KG1 (cell line): ENCODE measurements at places on chromosomes 2 and 18.

GRCh38 chr18:71287268-71287667 lies 998.4 kb downstream of the SOCS6 start:
- DNase-seq = no peak

- DNase-seq = no peak
Measured at GRCh38 chr2:46703588-46703987, 212.0 kb downstream of the MCFD2 start.

DNA sequence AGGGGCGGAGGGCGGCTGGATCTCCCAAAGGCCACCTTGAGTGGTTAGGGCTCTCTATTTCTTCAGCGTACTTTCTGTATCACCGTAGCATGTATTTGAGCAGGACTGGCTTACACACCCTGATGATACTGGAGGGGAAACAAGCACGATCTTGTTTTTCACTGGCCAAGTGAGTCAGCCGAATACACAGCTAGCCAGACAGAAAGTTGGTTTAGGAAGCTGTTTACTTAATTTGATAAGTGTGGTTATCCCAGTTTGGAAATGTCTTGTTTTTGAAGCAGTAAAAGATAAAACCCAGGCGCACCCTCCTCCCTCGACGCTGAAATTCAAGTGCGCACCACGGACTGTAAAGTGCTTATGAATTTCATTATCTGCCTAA lies 582 bp downstream of the RIOK3 start:
- DNase-seq = no peak

- DNase-seq = no peak
Measured at GRCh38 chr2:168708080-168708479, 94.4 kb upstream of the NOSTRIN start.

DNA sequence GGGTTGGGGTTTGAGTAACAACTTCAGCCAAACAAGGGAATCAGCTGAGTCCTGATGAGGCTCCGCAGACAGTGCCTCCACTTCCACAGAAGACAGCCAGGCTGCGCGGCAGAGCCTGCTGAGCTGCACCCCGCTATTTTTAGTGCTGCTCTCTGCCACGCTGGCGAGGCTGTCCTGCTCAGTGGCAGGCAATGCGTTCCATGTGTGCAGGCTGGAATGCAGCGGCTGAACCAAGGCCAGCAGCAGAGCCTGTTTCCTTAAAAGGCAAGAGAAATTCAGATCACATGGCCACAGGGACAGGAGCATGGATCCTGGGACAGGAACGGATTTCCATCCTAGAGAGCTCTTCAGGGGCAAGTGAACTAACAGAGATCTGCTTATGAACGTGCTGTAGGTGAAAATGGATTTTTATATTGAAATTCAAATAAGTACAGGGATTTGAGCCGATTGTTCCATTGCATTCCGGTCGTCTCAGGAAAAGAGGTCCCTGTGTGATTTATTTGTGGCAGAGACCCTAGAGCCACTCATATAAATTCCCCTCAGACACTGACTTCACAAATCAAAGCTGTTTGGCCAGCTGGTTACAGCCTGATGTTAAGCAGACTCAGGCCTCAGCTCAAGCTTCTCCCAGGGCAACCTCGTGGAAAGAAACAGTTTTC lies 98.7 kb downstream of the COL6A3 start:
- DNase-seq = no peak

DNA sequence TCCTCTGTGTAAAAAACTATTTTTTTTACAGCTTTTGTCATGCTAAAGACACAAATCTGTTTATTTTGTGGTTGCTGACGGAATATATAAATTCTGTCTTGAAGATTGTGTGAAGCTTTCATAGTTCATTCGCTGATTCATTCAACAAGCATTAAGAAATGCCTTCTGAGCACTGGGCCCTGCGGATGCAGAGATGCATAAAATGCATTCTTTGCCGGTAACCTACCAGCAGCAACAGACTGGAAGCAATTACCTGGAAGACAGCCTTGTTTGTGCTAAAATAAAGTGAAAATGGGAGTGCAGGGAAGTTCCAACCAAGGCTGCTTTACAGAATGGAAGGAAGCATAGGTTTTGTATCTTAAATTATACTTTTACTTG lies 119.7 kb downstream of the PMAIP1 start:
- no peak for DNase-seq

DNA sequence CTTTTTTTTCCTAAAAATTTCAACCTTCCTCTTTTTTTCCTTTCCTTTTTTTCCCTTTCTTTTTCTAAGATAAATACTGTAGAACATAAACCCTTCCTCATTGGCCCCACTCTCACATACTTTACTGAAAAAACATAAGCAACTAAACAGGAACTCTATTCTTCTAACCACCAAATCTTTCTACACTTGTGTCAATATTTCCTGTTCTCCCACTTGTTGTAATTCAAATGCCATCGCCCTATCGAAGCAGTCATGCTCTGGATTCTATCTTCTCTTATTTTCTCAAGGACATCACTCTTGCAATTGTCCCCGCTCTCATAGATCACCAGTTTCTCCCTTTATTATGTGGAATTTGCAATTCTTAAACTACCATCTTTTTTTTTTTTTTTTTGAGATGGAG lies 20.2 kb upstream of the SSB start:
- DNase-seq = no peak

DNA sequence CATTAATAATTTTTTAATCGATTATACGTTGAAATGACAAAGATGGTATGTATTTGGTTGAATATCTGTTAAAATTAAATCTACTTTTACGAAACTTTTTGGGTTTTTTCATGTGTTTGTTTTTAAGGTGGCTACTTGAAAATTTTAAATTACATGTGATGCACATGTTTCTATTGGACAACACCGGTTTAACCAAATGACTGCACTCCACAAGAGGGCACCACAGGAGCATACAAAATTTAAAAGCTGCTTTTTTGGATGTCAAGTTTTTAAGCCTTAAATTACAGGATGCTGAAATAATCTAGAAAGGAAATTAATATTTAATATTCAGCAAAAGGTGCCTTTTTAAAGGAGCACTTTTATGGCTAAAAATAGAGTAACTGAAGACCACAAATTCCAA lies 98.7 kb downstream of the ACVR1 start:
- peak; percentile 38 for DNase-seq

- DNase-seq = no peak
Measured at GRCh38 chr2:41920812-41921211, 127.0 kb upstream of the PKDCC start.

DNA sequence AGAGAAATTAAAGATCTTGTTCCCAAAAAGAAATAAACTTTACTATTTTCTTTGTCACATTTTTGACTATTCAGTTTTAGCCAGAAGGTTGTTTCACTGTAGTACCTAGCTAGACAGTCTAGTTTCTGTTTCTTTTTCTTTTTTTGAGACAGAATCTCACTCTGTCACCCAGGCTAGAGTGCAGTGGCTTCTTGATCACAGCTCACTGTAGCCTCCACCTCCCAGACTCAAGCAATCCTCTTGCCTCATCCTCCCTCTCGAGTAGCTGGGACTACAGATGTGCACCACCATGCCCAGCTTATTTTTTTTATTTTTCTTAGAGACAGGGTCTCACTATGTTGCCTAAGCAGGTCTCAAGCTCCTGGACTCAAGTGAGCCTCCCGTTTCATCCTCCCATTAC lies 2.2 kb downstream of the RBM45 start:
- DNase-seq = no peak

DNA sequence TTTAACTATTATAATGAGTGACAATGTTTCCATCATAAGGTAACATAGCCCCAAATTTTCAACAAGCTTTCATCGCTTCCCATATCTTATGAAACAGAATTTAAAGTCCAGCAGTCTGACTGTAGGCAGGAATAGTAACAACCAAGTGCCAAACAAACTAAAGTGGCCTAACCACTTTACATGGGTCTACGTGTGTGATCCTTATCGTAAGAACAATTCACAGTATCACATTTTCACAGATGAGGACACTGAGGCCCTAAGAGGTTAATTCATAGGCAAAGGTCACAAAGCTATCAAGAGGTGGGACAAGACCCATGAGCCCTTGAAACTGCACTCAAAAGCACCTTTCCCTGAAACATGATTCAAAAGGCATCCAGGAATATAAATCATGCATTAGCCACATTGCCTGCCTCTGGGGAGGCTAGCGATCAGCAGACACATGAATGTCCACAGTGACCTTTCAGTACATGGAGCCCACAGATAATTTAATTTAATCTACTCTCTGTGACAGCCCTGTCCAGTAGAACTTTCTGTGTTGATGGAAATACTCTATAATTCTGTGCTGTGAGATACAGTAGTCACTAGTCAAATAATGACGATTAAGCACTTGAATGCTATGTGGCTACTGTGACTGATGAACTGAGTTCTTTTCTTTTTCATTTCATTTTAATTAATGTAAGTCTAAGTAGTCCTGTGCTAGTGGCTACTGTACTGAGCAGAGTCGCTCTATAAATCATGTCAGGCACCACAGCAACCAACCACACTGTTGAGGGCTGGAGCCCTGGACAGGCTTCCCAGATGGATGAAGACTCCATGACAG lies 30.3 kb downstream of the KIDINS220 start:
- no peak for DNase-seq

DNA sequence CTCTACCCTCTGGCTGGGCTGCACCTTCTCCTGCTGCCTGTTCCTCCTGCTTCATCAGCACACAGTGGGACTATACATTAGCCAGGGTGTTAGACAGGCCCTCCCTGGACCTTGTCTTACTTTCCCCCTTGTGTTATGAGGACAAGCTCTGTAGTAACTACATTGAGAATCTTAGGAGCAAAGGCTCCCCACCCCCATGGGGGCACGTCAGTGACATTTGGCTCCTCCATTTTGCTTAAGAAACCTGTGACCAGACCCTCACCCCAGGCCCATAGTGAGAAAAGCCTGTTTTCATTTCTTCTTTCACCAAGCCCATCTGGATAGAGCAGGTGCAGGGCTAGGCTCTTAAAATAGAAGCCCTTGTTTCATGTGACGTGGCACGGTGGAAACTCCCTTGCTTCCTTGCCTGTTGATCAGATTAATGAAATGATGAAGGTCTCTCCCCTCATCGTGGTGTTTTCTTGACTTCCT lies 146.7 kb downstream of the RPIA start:
- no peak for DNase-seq

DNA sequence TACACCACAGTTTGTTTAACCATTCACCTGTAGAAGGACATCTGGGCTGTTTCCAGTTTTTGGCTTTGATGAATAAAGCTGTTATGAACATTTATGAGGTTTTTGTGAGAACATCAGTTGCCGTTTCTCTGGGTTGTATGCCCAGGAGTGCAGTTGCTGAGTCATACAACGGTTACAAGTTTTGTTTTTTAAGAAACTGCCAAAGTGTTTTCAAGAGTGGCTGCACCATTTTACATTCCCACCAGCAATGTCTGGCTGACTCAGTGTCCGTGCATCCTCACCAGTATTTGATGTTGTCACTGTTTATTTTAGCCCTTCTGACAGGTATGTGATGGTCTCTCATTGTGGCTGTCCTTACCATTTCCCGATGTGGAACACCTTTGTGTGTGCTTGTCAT lies 48.0 kb upstream of the GPR17 start:
- DNase-seq = no peak

- no peak for DNase-seq
Measured at GRCh38 chr2:152546230-152546837, 170.9 kb downstream of the PRPF40A start.

DNA sequence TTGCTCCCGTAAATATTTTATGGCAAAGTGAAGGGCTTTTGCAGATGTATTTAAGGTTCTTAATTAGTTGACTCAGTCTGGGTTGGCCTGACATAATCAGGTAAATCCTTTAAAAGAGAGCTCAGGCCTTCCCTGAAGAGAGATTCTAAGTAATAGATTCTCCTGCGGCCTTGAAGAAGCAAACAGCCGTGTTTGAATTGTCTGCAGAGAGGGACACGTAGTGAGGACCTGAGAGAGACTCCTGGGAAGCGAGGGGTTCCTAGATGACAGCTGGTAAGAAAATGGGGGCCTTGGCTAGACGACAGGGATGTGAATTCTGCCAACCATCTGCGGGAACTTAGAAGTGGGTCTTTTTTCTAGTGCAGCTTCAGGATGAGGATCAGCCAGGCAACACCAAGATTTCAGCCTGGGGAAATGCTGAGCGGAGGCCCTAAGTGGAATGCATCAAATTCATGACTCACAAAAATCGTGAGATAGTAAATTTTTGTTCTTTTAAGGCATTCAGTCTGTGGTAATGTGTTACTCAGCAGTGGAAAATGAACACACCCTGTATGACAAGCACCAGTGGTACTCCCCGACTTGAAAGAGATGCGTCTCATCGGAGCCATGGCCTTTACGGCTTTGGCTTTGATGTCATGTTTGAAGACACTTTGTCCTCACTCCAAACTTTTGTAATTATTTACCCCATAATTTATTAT lies 62.1 kb upstream of the SMIM21 start:
- DNase-seq = no peak

GRCh38 chr18:48036226-48036625 lies 105.8 kb upstream of the SMAD2 start:
- no peak for DNase-seq

- no peak for DNase-seq
Measured at GRCh38 chr2:17538022-17538843, 2.3 kb upstream of the VSNL1 start.

DNA sequence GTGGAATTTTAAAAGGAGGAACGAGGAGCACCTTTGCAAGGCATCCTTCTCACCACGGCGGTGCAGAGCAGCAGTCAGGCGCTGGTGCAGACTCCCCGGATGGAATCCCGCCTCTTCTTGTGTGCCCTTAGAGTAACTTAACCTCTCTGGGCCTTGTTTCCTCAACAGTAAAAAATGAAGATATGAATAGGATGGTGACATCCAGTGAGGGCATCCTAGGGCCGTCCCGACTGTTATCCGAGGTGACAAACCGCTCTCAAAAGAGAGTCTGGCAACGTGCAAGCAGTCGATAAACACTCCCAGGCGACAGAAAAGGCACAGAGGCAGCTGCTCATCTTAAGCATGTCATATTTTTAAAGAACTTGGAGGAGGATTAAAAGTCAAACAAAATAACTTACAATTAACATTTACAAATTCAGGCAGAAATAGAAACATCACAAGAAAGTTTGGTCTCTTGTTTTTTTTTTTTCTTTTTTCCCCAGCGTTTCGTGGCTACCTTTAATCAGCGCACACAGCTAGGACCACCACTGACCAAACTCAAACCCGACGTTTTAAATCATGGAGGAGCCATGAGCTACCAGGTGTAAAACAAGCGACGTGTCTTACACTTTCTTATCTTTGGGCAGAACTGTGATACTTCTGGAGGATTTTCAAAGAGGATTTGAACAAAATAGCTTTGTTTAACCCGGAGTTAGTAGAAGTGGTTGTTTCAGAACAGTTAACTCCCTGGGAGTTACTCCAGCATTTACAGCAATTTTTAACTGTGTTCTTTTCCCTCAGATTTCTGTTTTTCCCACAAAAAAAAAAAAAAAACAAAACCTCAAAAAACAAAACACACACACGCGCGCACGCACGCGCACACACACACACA lies 2.1 kb downstream of the MBP start:
- no peak for DNase-seq
